GDM1 (cell line): ENCODE measurements at places on chromosomes 13 and 19.

GRCh38 chr13:41468631-41469030 lies 11.3 kb downstream of the RGCC start:
- no peak for DNase-seq

- no peak for DNase-seq
Observed at GRCh38 chr13:80259159-80259558, 81.8 kb downstream of the SPRY2 start.

DNA sequence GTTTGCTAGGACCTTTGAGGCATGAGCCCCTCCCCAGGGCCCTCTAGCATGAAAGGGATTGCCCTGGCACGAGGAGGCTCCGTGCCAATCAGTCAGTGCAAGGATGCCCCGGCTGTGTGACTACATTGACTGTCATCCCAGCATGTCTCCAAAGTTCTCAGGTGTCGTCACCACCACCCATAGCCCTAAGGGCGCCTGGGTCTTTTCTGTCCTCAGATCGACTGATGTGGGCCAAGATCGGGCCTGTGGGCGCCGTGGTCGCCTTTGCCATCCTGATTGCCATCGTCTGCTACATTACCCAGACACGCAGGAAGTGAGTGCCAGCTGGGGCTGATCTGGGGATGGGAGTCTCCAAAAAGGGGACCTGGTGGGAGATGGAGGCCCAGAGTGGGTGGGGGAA lies 18.4 kb downstream of the MAG start:
- DNase-seq: no peak

- DNase-seq: no peak
Observed at GRCh38 chr13:95296326-95296925, 4.8 kb downstream of the ABCC4 start.

GRCh38 chr13:65911546-65912193 lies 1318.5 kb downstream of the PCDH9 start:
- DNase-seq: no peak
